Smooth muscle cell of the brain vasculature (primary cell): ENCODE measurements at places on chromosomes 12 and 14.

DNA sequence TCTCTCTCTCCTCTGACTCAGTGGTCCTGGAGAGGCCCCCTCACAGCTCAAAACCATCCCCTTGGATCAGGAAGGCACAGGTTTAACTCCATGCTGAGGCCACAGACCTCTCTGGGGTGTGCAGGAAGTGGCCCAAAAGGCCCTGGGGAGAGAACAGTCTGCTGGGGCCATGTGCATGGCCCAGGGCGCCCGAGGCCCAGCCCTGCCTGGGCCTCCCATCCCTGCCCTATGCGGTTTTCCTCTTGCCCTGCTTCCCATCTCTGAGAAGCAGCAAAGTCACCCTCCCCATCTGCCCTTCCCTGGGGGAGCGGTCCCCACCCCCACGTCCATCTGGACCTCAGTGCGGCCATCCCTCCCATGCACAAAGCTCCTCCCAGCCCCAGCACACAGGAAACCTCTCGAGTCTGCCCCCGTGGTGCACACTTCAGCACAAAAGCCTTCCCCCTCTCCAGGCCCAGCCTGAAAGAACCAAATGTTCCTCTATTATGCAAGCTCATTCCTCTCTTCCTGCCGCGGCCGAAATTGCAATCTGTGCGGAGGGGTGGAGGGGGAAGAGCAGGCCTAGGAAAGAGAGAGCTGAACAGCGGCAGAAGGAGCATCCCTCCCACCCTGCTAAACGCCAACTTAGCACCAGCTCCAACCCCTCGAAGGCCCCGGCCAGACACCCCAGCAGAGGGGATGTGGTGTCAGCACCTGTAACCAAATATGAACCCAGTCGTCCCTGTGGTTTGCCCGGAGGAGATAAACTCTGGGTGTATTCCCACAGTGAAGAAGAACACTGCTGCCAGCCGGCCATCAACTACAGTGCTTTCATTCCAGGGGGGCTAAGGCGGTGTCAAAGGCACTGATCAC lies 108.5 kb downstream of the SCARB1 start:
- peak; percentile 79 for DNase-seq

GRCh38 chr12:88431246-88431645 lies 149.0 kb downstream of the KITLG start:
- no peak for DNase-seq

GRCh38 chr14:33936391-33936790 lies 14.5 kb downstream of the EGLN3 start:
- no peak for DNase-seq

DNA sequence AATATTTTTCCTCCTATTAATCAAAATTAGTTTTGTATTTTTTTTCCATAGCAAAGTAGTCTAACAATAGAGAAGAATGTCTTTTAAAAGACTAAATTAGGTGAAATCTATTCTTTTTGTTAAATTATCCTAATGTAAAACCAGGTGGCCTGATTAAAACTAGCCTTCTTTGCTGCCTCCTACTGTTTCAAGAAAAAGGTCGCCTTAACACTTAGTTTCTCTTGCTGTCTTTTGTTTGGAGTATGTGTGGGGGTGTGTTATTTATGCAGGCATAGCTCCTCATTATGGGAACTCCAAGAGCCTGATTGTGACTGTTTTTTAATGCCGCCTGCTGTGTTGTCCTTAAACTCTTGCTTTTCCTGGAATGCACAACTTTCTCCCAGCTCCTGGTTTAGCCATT lies 855.3 kb downstream of the DIO2 start:
- no peak for DNase-seq

DNA sequence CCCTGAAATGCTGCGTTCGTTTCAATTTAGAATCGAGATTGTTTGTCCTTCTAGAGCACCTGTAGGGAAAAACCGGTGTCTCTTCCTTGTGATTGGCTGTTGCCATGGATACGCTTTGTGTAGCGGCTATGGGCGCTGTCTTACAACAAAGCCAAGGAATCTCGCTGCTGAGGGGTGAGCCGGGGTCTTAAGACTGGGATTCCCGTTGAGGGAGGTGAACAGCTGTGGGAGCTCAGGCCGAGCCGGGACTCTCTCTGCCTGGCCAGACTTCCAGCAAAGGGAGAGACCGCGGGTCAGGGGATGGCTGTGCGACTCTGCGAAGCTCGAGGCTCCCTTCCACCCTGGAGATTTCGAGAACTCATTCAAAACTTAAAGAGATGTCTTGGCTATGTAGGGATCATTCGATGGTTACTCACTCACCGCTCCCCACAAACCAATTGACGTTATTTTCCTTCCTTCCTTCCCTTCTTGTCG lies at the start of the genes LRRIQ1 and TSPAN19:
TSS of gene LRRIQ1 (plus strand) at position 118 of the 474 bp plus-strand sequence. CDS start 1,826 bp downstream, outside the sequence.
TSS of gene TSPAN19 (minus strand) at position 44 of the 474 bp plus-strand sequence. CDS start 6,331 bp downstream, outside the sequence.
- peak; percentile 77 for DNase-seq

- DNase-seq, result no peak
These were observed 130.0 kb upstream of the ARHGAP5 start for GRCh38 chr14:31947076-31947475.

- no peak for DNase-seq
These were observed 198.6 kb upstream of the NOS1 start for GRCh38 chr12:117559978-117560377.

DNA sequence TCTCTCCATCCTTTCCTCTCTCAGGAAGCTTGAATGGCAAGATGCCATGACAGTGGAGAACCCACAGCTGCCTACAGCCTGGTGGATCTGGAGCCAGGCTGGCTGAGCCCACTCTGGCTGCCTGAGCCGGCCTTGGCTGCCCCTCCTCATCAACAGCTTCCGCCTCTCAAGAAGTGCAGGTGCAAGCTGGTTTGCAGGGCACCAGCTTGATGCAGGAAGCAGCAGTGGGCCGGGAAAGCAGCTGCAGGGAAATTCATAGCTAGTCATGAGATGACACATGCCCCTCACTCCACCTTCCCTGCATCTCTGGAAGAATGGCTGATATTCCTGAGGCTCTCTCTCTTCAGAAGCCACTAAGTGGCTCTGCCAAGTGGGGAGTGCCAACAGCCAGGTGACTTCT lies 289.1 kb downstream of the RPS29 start:
- DNase-seq, result no peak

DNA sequence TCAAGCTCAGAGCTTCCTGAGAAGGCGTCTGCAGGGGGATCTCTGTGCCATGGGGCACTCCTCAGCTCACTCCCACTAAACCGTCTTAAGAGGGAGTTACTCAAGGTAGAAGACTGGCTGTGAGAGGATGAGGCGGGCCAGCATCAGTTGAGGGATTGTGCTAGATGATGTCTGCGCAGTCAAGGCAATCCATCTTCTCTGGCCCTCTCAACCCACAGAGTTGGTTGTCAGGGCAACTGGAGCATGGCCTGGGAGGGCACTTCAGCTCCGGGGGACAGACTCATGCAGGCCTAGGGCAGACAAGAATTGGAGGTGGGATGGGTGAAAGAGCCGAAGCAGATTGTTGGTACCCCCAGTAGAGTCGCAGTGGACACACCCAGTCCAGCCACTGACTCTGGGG lies 9.0 kb downstream of the GSTZ1 start:
- no peak for DNase-seq

DNA sequence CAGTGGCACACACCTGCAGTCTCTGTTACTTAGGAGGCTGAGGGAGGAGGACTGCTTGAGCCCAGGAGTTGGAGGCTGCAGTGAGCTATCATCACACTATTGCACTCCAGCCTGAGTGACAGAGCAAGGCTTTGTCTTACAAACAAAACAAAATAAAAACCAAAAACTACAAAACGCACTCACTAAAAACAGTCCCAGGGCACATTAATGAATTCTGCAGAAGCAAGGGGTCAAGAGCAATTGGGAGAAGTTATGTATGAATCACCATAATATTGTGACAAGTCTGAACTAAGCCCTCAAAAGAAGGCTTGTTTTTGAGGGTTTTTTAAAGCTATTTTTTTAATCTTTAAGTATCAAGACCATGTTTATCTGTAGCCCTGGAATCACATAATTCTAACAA lies 201.1 kb downstream of the MED13L start:
- DNase-seq, result no peak

GRCh38 chr12:130097342-130097741 lies 64.9 kb upstream of the FZD10 start:
- DNase-seq, result no peak

DNA sequence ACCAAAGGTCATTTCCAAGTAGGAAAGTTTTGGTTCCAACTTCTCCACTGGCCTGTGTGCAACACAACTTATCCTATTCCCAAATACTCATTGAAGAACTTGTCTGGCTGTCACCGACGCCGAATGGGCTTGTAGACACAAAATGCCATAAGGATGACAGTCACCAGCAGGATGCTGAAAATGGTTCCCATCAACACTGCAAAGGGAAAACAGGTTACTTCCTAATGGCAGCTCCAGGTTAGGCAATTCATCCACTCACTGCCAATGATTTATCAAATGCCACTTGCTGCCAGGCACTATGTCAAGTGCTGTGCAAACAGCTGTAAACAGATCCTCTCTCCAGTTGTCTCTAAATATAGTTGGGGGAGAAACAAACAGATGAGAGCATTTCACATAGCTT lies 6.1 kb downstream of the C12orf76 start:
- no peak for DNase-seq

DNA sequence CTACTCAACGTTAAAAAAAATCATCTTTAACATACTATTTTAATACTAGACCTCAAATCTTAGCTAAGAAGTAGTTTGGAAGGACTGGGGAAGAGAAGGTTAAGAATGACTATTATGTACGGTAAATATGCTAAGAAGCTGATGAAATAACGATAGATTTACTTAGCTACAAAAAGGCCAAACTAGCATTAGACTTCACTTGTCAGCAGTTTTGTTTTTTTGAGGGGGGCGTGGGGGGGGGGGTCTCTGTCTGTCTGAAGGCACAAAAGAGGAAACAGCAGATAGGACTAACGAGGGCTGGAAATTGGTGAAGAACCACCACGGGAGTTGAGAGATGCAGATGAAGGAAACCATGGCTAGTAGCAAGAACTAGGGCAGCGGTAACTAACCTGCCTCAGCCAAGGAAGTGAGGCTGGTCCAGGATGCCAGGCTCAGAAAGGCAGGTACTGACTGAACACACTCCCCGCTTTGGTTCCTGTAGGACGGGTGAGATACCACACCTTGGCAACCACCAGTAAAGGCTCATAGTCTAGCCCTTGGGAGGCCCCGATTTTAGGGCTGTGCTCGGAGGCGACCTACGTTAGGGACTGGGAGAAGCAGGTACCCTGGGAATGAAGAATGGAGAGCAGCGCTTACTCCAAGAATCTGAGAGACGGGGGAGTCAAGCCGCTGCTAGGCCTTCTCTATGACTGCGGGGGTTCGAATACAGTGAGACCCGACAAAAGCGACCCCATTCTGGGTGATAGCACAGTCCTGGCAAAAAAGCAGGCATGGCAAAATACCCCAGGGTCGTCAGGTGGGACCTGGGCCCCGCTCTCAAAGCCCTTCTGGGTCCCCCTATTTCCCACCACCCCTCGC lies 675 bp downstream of the NEDD8 start:
- no peak for DNase-seq

- no peak for DNase-seq
These were observed 363.0 kb upstream of the FKBP4 start for GRCh38 chr12:2431810-2432209.

GRCh38 chr12:102549691-102550090 lies 69.3 kb upstream of the IGF1 start:
- no peak for DNase-seq

- no peak for DNase-seq
These were observed 125.9 kb upstream of the ATF1 start for GRCh38 chr12:50637870-50638481.

DNA sequence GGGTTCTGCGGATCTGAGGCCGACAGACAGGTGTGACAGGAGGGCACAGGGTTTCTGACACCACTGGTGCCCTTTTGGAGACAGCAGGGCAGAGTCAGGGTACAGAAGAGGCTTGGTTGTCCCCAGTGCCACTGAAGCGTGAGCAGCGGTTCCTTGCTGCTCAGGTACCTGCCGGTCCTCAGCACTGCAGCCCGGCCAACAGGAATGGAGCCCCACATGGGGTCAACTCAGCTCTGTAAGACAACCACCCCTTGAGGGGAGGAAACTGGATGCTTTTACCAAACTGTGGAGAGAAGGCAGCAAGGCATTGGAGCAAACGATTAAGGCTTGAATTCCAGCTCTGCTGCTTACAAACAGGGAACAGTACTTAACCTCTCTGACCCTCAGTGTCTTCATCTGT lies 246.4 kb upstream of the NOS1 start:
- DNase-seq, result no peak

GRCh38 chr12:19220852-19221466 lies 91.4 kb downstream of the PLEKHA5 start:
- no peak for DNase-seq

GRCh38 chr12:66163289-66163688 lies 6.5 kb downstream of the TMBIM4 start:
- no peak for DNase-seq

GRCh38 chr12:121792607-121793439 lies 665 bp downstream of the RHOF start:
- no peak for DNase-seq

DNA sequence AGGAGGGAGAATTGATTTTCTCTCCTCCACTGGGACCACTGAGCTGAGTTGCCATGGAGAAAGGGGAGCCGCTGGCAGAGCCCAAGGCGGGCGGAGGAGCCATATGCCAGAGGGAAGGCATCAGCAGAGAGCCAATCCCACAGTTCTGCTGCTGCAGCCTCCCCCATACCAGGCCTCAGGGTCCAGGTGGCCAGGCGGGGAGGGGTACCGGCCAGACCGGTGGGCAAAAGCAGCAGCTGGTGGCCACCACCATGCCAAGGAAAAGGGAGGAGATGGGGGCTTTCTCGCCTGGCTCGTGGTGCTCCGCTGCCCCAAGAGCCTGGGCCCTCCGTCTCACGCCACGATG lies 72.8 kb downstream of the PITPNM2 start:
- DNase-seq, result no peak

DNA sequence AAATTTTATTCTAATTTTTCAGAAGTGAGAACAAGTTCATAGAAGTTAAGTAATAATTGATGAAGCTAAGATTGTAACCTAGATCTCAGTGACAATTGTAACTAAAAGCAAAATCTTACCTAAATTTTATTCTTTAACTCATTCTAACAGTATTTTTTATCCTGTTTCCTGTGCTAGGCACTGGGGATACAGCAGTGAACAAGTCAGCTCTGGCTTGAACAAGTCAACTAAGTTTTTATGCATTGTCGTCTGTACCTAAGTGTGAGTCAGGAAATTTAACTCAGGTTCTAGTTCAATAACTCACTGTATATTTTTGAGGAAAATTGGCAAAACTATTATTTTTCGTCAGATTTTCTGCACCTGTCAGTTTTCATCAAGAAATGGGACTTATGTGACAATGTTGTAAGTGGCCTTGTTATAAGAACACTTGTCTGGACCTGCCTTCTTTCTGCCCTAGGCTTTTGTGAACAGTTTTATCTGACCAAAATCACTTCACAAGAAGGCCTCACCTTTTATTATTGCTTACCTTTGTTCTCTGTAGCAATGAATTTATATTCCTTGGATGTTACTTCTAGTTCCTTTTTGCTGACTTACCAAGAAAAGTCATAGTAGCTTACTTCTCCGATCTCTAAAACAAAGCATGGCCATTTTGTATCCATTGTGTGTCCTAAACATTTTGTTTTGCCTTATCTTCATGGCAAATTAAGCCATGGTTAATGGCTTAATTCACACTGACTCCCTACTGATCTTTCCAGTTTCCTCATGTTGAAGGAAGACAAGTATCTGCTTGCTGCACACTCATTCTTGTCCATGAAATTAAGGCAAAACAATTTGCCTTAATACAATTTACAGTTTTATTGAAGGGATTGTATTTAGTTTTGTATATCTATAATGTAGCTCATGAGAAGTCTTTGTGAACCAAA lies 2.7 kb downstream of the TMTC3 start:
- no peak for DNase-seq
